ENCODE measurements at places on chromosomes 7 and 10.

DNA sequence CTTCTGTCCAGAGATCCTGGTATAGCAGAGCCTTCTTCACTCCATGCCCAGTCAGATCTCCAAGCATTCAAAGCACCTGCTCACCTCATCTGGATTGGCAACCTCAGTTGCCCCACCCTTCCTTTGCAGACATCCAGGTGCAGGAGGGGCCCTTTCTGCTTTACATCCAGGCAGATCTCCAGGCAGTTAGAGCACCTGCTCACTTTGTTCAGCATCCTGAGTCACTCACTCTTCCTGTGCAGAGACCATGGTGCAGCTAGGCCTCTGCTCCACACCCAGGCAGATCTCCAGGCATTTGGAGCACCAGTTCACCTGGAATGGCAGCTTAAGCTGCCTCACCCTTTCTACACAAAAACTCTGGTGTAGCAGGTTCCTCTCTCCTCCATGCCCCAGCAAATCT is 153.1 kb downstream of the CDK14 start:
- no peak for DNase-seq

DNA sequence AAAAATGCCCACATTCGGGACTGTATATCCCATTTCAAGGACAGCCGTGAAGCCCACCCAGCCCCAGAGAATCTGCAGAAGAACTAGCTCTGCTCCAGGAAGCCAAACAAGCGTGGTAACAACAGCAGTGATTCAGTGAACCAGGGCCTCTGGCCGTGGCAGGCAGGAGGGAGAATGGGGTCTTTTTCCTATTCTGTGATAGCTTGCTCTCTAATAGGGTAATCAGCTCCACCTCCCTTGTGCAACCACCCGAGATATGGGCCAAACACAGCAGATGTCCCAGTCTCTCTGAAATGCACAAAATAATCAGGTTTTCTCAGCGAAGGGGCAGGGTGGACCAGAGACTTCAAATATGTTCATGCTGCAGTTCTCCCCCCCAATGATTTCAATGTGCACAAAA is 35.8 kb downstream of the CHST15 start:
- no peak for DNase-seq

GRCh38 chr10:74276416-74276815 is 125.4 kb downstream of the ADK start:
- DNase-seq, result no peak

- DNase-seq, result no peak
These were observed 49.5 kb upstream of the RSU1 start for GRCh38 chr10:16866541-16867275.

- DNase-seq, result no peak
These were observed 27.8 kb upstream of the DMBT1 start for GRCh38 chr10:122532601-122533296.

DNA sequence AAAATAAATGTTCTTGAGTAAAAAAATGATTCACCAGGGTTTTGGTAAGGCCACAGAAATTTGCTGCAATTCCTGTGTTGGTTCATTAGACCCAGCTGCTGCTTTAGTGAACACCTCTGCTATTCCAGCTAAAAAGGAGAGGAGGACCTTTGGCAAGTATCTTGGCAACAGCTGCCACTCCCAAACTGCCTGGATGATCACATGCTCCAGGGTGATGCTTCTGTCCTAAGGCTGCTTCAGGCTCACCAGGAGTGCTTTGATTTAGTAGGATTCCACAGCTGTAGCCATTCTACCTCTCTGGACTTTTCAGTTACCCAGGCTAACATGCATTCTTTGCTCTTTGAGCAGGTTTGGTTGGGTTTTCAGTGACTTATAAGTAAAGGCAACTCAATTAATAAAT is 82.6 kb upstream of the NPVF start:
- DNase-seq, result no peak

DNA sequence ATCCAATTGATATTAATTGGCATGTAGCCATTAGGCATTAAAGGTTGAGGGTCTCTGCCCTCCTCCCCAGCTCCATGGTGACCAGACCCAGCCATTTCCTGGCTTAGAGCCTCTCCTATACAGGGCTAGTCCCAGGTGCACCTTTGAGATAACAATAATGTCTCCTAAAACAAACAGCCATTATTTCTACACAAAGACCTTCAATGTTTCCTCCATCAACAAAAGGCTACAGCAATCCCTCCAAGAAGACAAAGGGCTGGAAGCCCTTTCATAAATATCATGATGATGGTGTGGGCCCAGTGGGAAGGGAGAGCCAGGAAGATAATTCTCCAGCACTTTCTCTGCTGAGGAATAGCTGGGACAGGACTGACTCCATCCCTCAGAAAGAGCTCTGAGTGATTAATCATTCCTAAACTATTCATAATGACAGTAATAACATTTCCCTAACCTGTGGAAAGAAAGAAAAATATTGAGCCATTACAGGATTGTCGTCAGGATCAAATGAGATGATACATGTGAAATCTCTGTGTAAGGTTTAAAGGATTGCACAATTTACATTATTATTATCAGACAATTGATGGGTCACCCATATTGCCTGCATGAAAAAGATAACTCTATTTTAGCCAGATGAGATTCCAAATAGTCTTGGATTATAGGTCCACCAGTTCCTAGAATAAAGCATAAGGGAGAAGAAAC is 10.2 kb downstream of the PKD2L1 start:
- peak; percentile 57 for DNase-seq

DNA sequence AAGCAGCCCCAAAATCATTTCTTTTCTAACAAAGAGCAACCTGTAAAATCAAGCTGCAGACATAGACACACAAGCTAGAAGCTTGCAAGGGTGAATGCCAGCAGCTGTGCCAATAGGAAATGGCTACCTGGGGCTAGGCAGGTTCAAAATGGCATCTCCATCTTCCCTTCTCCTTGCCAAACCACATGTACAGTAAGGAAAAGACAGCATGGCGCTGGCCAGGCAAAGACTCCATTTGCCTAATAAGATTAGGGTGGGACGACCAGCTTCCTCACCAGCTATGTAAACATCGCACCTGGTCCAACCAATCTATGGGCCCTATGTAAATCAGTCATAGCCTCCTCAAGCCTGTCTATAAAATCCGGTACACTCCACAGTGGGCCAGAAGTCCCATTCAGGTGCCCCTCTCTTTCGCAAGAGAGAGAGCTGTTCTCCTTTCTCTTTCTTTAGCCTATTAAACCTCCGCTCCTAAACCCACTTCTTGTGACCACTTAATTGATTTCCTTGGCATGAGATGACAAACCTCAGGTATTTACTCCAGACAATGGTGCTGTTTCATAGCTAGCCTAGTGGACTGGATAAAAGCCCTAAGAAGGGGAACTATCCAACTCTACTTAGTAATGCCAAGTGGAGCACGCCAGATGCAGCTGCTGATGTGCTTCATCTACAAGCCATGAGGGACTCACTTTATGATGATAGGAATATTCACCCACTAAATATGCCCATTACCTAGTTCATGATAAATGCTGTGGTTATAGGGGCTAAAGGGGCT is 44.1 kb downstream of the HTR7 start:
- no peak for DNase-seq

GRCh38 chr10:61175316-61175715 is 231.3 kb upstream of the RHOBTB1 start:
- no peak for DNase-seq

- DNase-seq, result no peak
These were observed 44.8 kb downstream of the MYOF start for GRCh38 chr10:93437086-93437945.

DNA sequence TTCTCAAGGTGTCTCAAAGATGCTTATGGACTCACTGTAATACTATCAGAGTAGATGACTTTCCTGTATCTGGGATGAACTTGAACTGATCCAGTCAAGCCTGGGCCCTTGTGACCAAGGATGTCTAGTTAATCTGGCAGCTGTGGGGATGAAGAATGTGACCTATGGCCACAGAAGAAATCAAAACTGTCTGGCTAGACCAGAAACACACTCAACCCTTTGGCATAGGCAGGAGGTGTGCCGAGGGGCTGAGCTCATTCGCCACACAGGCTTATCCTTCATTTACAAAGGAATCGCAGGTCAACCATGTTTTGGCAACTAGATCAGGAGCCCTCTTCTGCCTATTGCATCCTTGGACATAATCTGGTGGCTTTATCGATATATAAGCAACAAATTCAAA is 110.6 kb downstream of the ATXN7L1 start:
- DNase-seq, result no peak

DNA sequence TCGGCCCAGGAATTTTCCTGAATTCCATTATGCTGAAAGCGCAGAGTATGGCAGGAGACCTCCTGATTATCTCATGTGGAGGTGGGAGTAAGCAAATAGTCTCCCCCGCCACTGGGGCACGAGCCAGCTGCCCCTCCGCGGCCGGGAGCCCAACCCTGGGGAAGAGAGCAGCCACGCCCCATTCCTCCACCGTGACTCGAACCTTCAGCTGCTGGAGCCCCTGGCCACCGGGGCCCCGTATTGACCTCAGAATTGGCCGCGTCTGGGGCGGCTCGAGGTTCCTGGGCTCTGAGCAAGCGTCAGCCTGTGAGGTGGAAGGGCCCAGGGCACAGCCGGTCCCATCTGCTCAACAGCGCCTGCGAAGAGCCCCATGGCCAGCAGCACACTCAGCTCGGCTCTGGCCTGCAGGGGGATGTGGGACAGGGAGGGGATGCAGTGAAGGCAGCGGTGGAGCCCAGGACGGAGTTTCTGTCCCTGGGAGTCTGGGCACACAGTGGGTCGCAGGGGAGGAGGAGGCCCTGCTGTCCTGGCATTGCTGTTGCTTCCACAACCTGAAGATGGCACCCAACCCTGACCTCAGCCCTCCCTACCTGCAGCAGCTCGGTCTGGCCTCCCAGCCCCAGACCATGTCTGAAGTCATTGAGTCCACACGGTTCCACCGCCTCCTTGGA is 97.8 kb downstream of the CHST15 start:
- DNase-seq, result peak; percentile 17

GRCh38 chr10:84391326-84391725 is 62.9 kb downstream of the CCSER2 start:
- DNase-seq, result no peak

DNA sequence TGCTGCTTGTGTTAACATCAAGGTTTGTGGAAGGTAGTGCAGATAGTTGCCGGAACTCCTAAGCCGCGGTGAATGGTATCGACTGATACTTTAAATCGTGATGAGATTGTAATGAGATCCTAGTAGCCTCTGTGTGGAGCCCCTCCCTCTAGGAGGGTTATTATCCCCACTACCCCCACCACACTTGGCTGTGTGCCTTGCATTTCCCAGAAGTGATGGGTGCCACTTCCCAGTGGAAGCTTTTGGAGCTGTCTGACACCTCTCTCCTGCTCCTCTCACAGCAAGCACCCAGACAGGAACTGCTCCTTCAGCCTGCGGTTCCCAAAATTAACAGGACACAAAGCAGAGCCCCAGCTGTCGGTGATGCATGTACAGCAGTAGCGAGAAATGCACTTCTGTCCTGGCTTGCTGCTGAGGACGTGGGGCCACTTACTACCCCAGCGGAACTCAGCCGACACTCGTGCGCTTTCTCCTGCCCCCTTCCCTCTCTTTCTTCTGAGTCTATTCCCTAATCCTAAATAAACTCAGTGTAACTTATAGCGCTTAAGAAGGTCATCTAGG is 52.5 kb downstream of the PRKAG2 start:
- DNase-seq, result no peak

DNA sequence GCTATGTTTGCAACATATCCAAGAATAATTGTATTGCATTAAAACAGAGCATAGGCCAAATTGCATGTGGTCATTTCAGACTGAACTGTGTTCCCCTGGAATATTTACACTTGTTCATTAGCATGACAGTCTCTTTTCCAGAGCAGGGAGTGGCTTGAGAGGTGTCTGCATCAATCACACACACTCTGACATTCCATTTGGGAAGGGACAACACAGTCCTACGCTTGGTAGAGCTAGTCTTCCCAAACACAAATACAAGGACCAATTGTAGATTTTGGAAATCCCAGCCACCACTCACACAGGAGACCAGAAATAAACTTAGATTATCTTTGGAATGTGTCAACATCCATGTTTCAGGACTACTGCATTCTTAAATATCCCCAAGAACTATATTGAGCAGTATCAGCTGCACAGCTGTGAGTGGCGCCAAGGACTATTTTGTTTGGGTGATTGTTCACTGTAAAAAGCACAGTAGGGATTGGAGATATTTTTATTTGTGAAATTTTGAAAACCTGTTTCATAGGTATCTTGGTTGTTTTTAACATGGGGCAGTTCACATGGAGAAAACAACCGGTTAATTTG is 93.6 kb upstream of the PRR15 start:
- no peak for DNase-seq

GRCh38 chr7:17725821-17726220 is 214.5 kb downstream of the SNX13 start:
- no peak for DNase-seq

DNA sequence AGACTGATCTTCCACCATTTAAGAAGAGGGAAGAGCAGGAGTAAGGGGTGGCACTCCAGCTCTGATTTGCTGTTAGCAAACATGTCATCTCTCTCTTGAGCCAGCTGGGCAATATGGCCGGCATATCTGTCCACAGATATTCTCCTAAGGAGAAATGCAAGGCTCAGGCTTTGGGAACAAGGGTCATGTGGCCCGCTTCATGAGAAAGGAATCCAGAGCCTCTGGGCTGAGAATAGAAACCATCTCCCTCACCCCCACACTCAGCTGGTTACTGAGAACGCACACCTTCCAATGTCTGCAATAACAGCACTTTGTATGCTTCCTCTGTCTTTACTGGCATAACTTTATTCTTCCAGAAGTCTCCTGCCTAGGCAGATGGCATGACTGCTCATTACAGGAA is 171.2 kb downstream of the ELMO1 start:
- DNase-seq, result no peak

DNA sequence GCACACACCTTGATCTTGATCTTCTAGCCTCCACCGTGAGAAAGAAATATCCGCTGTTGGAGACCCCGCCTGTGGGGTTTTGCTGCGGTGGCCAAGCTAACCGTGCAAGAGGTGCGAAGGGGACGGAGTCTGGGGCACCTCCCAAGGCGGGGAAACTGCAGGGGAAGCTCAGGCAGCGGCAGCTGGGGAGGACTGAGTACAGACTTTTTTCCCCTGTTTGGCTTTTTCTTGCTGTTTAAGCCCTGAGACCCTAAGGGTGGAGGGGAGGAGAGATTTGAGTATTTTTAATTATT is 108.0 kb downstream of the DNAJB6 start:
- no peak for DNase-seq

DNA sequence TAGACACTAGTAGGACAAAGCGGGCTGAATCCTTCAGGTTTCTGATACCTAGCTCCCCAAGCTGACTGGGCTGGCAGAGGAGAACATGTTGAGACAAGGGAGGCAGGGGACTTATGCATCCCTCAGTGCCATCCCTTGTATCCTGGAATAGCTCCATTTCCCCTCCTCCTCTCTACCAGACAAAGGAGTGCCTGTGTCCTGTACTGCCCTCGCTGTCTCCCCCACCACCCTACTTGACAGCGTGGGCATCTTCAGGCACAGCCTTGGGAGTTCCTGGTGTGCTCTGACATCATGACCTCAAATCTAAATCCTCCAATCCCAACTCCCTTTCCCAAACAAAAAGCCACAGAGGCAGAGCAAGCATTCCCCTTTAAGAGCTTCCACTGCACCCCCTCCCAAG is 9.0 kb downstream of the SFXN3 start:
- no peak for DNase-seq

Data from NCI-H774 (cell line).